ENCODE measurements at places on chromosomes 5 and 9.

GRCh38 chr9:93436655-93437407 is 14.7 kb upstream of the FAM120A start:
- no peak for DNase-seq

DNA sequence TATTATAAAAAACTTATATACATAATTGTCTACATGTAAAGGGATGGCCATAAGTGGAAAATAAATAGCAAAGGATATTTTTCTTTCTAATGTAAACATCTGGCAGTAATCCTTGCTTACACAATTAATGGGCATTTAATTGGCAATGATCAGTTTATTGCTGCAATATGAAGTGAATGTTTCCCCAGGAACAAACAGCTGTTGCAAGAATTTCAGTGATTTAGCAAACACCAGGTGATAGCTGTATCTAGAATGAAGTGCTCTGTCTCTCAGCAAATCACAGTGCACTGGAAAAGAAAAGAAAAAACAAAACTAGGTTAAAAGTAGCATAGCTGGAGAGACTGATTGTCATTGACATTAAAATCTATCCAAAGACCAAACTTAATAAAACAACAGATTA is 594.5 kb upstream of the ARRDC3 start:
- DNase-seq: no peak

GRCh38 chr9:3628239-3628638 is 102.4 kb upstream of the RFX3 start:
- no peak for DNase-seq

DNA sequence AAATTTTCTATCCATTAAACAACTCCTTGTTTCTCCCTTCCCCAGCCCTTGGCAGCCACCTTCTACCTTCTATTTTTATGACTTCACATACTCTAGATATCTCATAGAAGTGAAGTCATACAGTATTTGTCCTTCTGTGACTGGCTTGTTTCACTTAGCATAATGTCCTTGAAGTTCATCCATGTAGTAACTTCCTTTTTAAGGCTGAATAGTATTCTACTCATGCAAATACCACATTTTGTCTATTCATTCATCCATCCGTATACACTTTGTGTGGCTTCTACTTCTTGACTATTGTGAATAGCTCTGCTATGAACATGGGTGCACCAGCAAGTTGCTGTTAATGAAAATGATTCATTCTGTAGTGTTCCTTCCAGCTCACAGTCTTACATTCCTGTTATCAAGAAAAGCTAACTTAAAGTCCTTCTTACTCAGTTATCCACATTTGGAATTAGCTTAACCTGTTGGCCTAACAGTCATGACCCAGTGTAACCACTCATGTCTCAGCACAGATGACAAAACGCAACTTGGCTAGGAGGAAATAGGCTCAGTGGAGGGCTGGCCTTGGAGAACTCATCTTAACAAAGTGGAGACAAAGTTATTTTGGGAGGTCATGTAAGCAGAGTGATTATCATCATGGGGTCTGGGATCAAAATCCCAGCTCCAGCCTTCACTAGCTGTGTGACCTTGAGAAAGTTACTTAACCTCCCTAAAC is 129.7 kb upstream of the MAP3K1 start:
- DNase-seq: no peak

DNA sequence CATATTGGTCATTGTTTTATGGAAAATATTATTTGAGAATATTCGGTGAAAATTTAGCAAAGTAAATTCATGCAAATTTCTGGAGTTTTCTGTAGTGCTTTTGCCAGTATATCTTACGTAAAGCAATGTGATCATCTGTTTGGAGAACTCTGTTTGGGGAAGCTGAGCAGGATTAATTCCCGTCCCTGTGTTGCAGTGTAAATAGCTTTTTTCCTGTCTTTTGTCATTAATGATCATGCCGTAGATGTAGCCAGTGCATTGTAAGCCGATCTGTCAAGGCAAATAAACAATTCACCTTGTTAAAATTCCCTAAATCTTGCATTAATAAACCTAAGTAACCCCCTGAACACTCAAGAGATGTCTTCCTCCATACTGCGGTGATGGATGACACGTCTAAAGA is 39.2 kb downstream of the PPIC start:
- DNase-seq: no peak

DNA sequence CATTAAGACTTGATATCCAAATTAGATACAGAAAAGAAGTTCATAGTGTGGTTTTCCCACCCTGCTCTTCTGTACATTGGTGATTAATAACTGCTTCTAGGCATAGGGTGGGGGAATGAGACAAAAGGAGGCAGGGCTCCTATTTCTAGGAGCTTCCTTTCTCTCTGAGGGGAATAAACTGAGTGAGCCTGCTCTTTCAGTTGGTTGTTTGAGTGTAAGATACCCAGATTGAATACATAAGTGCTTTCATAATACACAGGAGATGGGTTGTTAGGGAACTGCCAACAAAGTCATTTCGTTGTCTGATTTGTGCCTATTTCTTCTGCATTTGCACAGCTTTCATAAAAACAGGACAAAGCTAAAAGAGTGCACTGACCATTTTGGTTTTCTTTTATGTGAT is 48.9 kb upstream of the TTC23L start:
- DNase-seq: no peak

GRCh38 chr9:38207247-38207778 is 138.3 kb upstream of the SHB start:
- DNase-seq: no peak

DNA sequence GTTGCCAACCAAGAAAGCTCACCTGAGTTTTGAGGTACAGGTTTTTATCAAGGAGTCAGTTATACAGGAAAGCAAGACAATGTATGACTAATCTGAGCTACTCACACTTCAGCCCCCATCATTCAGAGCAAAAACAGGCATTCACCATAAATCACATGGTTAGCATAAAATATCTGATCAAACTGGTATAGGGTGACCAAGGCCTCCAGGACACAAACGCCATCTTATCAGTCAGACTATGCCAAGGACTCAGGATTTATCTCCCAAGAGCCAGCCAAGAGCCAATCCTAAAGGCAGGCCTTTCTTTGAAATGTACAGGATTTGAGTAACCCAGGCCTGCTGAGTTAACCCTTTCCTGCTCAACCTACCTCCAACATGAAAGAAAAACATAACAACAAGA is 313.0 kb upstream of the NREP start:
- DNase-seq: no peak

GRCh38 chr9:129693741-129694140 is 28.3 kb downstream of the PRRX2 start:
- DNase-seq: no peak

GRCh38 chr5:159586921-159587320 is 256.6 kb upstream of the IL12B start:
- no peak for DNase-seq

GRCh38 chr5:93585767-93586385 is 2.9 kb downstream of the NR2F1 start:
- DNase-seq: no peak

GRCh38 chr9:74865177-74865576 is 22.5 kb downstream of the TRPM6 start:
- no peak for DNase-seq

- no peak for DNase-seq
Measured at GRCh38 chr9:113558632-113559502, 95.3 kb downstream of the RGS3 start.

DNA sequence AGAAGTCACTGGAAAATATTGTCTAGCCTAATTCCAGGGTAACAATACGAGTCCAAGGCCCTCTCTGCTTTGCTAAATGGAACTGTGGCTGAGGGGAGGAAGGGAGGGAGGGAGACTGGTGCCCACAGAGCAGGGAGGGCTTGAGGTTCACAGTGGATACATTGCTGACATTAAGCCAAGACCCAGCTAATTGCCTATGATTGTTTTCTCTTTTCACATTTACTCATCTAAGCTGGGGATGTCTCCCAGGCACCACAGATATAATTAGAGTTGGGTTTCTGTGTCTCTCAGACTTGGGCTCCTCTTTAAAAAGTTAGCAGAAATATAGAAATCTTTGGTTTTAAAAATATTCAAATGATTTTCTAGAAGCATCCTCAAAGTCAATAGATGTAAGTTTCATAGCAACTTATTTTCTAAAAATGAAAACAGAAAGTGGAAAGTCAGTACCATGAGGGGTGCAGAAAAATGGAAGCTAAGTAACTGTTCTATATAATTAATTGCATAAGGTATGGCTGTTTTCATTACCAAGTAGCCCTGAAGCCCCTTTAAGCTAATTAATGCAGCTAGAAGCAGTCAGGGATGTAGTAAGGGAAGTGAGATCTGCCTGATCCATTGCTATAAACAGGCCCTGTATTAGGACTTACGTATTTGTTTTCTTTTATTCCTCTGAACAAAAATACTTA is 259.8 kb downstream of the NDUFS4 start:
- no peak for DNase-seq

DNA sequence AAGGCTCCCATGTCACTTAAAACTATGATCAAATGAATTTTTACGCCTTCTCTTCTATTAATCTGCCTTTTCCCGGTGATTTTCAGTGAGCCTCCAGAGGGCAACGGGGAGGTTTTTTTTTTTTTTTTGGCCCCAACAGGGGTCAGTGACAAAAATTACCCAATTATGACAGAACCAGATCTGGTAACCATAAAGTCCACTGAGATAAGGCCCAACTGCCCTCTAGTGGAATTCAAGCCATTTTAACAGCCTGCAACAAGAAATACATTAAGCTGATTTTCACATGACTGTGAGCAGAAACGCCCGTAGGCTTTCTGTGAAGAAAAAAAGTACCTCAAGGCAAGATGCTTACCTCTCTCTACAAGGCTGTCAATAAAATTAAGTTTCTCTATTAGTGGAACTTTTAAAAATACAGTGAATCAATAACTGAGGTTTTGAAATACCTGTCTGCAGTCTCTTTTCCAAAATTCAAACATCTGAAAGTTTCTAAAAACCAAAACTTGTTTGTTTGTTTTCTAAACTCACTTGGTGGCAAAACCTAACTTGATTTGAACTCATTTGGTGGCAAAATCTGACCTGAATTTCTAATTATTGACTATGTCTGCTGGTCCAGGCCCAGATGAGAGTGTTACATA is 49.7 kb upstream of the FST start:
- no peak for DNase-seq

GRCh38 chr9:92312887-92313623 is 12.1 kb downstream of the NOL8 start:
- DNase-seq: no peak

DNA sequence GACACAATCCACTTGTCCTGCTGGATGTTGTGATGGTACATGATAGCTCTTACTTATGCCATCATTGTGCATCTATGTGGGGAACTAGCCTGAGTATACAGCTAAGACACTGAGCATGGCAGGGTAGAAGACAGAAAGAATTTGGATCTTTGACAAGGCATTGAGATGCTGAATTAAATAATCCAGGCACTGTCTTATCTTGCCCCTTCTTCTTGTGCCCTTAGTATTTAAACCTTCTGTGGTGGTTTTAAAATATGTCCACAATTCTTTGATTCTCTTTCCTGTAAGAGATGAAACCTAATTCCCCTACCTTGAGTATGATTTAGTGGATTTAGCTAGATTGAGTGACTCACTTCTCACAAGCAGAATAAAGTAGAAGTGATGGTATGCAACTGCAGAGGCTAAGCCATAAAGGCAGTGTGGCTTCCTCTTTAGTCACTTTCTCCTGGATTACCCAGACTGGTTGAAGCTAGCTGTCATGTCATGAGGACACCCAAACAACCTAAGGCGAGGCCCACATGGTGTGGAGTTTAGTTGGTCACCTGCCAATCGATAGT is 174.0 kb upstream of the NREP start:
- no peak for DNase-seq

GRCh38 chr5:128212191-128212806 is 128.7 kb downstream of the SLC12A2 start:
- DNase-seq: no peak
